T-helper 22 cell (primary cell): ENCODE measurements at places on chromosomes 2 and 18.
A peak's percentile ranks its signal among the peaks of the same experiment; 100 is the strongest.

DNA sequence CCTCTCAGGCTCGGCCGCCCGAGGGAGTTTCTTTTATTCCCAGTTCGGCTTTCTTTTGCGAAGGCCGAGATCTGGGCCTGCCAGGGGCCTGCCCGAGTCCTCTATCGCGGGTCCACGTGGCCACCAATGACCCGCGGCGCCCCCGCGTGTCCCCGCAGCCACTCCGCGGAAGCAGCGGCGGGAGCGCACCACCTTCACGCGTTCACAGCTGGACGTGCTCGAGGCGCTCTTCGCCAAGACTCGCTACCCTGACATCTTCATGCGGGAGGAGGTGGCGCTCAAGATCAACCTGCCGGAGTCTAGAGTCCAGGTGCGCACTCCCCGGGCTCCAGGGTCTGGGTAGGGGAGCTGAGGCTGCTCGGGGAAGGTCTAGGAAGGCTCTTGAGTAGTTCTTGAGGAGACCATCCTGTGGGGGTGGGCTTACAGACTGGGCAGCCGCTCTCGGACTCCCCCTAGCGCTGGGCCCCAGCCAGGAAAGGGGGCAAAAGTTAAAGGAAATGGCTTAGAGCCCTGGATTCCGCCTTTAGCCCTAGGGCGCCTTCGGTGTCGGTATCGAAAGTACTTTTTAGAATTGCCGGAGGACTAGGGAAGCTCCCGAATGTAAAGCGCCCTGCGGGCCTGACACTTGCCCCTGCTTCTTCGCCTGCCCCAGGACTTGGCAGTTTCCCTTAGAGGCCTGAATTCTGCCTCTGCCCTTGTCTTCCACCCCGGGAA lies 3.4 kb downstream of the OTX1 start:
- DNase-seq = no peak

- DNase-seq = no peak
Measured at GRCh38 chr2:118387509-118387908, 299.2 kb downstream of the INSIG2 start.

DNA sequence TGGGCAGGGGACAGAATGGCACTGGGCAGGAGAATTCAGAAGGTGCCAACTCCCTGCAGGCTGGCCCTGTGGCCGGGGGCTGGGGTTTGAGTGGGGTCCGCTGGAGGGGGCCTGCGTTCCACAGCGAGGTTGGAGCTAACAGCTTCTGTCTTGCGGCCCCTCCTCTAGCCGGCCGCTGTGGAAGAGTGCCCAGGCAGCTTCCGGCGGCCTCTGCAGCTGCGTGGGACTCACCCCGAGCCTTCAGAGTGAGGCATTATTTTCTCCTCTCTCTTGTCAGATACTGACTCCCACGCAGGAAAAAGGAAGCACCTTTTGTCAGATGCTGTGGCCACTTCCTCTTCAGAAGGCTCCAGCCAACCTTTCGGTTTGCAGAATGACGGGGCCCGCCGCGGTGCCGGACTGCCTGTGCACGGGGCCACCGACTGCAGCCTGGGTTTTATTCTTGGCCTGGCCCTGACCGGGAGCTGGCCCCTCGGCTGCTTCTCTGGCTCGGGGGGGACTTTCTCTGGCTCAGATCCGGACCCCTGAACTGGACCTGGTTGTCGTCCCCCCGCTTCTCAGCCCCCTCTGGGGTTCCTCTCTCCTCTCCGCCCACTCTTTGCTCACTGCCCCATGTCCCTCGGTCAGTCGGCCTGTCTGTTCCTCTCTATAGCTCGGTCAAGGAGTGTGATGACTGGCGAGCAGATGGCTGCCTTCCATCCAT lies 40.1 kb downstream of the ARHGAP25 start:
- peak; percentile 23 for DNase-seq

GRCh38 chr2:239316562-239317465 lies 84.0 kb downstream of the HDAC4 start:
- no peak for DNase-seq

DNA sequence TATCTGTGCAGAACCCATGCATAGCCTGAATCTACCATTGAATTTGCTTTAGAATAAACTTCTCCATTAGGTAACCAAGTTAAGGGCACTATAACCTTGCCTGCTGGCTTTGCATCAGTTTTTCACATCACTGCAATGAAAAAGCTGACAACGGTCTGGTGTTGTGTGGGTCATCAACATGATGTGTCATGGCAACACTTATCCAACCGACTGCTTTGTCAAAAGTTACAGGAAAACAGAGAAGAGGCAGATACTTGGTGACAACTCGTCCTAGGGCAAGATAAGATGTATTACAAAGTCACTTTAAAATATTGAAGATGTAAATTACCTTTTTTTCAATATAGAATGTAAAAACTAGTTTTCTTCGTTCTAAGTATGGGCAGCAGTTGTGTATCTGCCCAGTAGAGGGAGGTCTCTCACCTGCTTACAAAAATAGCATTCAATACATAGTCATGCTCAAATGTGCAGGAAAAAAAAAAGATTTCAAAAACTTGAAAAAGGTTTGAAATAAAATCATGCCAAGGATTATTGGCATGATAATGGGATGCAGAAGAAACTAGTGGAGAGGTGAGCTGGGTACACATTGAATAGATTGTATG lies 96.3 kb downstream of the EVA1A start:
- DNase-seq = no peak

- DNase-seq = no peak
Measured at GRCh38 chr2:60659026-60659425, 97.0 kb upstream of the PAPOLG start.

GRCh38 chr2:202335791-202336467 lies 40.2 kb upstream of the BMPR2 start:
- DNase-seq = no peak

- no peak for DNase-seq
Measured at GRCh38 chr2:236180831-236181453, 12.8 kb upstream of the GBX2 start.

DNA sequence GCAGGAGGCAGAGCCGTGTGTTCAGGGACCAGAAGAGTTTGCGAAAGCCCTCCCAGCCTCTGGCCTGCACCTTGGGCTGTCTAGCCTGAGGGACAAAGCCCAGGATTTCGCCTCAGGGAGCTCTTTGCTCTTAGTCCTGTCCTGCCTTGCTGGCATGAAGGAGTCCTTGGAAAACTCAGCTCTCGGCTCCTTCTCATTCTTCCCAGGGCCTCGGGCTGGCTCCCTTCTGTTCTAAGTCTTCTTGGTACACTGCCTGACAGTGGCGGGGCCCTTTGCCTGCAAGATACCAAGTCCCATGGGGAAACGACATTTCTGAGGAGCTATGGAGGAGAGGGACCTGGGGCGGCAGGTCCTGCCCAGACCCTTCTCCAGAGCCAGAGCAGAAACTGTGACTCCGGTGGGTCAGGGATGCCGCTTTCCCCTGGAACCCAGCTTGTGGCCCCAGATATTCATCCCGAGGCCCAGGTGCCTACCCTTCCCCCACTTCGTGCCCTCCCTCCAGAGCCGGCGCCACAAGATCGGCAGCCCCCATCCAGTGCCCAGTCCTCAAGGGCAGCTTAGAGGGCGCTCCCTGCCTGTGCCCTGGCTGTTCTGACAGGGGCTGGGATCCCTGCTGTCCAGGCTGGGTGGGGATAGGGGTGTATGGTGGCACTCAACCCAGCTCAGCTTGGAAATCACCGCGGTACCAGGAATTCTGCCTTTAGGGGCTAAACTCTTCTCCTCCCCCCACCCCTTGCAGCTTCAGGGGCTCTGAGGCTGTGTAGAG lies 5.5 kb upstream of the CYP26B1 start:
- no peak for DNase-seq
